ENCODE measurements at places on chromosomes 16 and 17. TPM values are rescaled to one million over a fixed set of nuclear protein-coding genes. Genes with fewer than 3 reads are reported as not detected.

GRCh38 chr16:57069635-57070370 is 22.6 kb upstream of the CPNE2 start:
- DNase-seq = no peak

GRCh38 chr16:24203675-24204074 is 52.5 kb upstream of the CACNG3 start:
- DNase-seq = no peak

DNA sequence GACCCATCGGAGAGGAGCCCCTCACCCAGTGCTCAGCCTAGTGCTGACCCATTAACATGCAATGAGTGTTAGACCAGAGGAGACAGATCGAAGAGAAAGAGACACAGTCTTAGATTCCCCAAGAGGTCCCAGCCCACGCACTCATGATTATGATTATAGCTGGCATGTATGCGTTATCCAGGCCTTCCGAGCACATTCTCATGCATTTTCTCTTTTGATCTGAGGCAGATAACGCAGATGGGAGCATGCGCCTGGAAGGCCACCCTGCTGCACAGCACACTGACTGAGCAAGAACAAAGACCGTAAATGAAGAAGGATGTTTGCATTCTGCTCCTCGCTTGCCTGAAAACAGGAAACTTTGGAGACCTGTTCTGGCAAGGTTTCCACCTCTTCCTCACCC is 232.7 kb downstream of the SOX9 start:
- no peak for DNase-seq

DNA sequence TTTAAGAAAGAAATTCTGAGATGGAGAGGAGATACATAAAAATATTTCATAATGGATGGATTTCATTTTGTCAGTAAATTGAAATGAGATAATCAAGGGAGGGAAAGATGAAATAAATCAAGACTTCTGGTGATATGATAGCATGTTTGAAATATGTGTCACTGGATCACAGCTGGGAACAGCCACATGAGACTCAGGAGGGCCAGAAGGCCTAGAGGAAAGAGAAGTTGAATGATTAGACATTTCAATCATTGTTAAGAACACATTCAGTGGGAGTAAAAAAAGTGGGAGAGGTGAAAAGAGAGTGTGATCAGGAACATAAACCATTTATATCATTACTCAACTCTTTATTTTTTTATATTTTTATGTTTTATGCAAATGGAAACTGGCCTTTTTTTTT is 933.4 kb downstream of the KCNJ2 start:
- DNase-seq = no peak

DNA sequence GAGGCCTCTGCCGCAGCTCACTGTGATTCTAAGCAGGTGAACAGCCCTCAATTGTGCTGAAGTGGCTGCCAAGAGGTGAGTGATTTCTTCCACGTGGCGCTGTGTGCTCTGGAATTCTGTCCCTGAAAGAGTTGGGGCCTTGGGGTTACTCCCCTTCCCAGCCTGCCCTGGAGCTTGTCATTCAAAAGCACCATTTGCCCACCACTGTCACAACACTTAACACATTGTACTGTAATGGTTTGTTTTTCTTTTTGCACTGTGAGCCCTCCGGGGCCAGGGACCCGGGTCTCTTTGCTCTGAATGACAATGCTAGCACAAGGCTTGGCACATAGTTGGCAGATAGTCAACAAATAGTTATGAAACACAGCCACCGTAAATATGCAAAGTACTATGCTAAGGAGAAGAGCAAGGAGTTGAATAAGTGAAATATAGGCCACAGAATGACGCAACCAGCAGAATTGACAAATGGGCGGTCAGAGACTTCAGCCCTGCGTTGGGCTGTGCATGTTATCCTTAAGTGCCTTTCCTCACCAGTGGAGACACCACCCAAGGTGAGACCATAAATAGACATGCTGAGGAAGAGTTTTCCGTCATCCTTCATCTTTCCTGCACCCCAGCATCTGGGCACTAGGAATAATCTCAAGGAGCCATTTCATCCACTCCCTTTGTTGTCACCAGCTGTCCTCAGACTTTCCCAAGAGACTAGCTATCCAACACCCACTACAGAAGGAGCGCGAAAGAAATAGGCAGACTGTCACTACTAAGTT is 112.0 kb upstream of the DNAH9 start:
- DNase-seq = no peak

Gene TSPAN10
- 0.25 TPM for total RNA-seq

Gene GSE1
- 79.2 TPM for total RNA-seq

Gene MRC2
- 10.9 TPM for total RNA-seq

Gene TBC1D3H
- total RNA-seq = not detected

DNA sequence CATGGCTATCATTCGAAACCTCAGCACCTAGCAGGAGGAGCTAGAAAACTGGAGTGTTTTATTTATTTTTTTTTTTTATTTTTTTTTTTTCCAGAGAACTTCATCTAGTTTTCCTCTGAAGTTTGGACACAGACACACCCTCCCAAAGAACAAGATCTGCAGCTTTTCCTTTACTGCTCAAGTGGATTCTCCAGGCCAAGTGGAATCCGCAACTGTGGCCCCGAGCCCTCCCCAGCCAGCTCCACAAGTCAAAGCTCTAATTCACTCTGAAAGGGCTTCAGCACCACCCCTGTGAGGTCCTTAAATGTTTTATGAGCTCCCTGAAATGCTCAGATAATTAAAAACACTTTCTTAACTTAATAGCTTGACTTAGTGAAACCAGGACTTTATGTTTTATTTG is 332.1 kb upstream of the DYNLRB2 start:
- DNase-seq = no peak

DNA sequence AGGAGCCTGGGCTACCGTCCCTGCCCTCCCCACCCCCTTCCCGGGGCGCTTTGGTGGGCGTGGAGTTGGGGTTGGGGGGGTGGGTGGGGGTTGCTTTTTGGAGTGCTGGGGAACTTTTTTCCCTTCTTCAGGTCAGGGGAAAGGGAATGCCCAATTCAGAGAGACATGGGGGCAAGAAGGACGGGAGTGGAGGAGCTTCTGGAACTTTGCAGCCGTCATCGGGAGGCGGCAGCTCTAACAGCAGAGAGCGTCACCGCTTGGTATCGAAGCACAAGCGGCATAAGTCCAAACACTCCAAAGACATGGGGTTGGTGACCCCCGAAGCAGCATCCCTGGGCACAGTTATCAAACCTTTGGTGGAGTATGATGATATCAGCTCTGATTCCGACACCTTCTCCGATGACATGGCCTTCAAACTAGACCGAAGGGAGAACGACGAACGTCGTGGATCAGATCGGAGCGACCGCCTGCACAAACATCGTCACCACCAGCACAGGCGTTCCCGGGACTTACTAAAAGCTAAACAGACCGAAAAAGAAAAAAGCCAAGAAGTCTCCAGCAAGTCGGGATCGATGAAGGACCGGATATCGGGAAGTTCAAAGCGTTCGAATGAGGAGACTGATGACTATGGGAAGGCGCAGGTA is 762 bp downstream of the CDK12 start:
- DNase-seq = peak; percentile 31

- no peak for DNase-seq
Observed at GRCh38 chr16:89006036-89006752, 29.2 kb upstream of the CBFA2T3 start.

Gene ALOX15
- not detected for total RNA-seq

Gene TP53TG3E
- not detected for total RNA-seq

Gene TEX14
- not detected for total RNA-seq

Gene TBC1D3K
- total RNA-seq = not detected

Gene CRYBA1
- not detected for total RNA-seq

Gene TMEM235
- total RNA-seq = not detected

DNA sequence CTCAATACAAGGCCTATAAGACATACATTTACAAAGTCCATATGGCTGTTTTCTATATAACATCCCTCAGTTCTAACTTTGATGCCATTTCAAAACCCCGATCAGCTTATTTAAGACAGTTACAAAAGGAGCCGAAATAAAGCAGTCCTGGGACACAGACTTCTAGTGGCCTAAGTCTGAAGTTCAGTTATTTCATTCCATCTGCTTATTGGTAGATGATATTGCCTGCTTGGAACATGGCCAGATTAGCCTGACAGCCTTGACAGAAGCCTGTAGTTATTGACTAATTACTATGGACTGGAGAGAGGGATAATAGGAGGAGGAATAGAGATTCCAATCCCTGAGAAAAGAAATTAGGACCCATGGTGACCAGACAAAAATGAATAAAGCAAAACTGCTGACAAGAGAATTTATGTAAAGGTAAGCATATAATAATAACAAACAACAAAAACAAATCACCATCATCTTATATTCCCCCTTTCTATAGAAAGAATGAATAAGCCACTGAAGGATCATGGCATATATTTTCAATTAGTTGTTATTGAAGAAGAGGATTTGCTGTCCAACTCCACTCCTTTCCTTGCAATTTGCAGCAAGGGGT is 206.3 kb upstream of the TOM1L1 start:
- DNase-seq = no peak

DNA sequence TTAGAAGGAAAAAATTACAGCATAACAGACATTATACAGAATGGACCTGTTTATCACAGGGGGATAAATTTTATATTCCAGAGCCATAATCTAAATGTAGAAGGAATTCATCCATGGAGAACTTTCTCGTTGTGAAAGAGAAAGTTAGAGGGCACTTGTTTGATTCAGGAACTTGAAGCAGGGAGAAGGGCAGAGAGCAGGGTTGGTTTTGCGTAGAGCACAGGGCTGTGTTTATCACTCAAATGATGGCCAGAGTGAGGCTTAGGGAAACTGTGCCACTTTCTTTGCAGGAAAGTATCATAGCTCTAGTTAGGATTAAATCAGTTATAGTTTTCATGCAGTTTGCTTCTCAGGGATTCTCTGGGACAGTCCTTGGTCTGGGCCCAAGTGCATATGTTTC is 29.1 kb upstream of the MED13 start:
- DNase-seq = no peak

- no peak for DNase-seq
Observed at GRCh38 chr16:12318661-12319427, 342.3 kb downstream of the SNX29 start.

DNA sequence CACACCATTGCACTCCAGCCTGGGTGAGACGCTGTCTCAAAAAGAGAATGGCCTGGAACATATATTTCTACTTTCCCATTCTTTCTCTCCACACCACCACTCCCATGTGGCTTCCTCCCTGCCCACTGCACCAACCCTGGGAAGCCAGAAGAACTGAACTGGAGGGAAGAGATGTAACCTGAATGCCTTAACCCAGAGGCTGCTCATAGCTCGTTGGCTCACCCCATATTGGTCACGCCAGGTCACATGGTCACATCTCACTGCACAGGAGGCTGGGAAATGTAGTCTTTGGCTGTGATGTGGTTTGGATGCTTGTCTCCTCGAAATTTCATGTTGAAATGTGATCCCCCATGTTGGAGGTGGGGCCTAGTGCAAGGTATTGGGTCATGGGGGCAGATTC is 5.9 kb upstream of the DNAH17 start:
- DNase-seq = no peak

- DNase-seq = no peak
Observed at GRCh38 chr17:29612404-29613280, 10.1 kb downstream of the CORO6 start.

Gene ZG16
- total RNA-seq = 758 TPM

Gene ADCY7
- 15.8 TPM for total RNA-seq
